ENCODE measurements at places on chromosomes 6 and 20. TPM values are rescaled to one million over a fixed set of nuclear protein-coding genes. Genes with fewer than 3 reads are reported as not detected.

DNA sequence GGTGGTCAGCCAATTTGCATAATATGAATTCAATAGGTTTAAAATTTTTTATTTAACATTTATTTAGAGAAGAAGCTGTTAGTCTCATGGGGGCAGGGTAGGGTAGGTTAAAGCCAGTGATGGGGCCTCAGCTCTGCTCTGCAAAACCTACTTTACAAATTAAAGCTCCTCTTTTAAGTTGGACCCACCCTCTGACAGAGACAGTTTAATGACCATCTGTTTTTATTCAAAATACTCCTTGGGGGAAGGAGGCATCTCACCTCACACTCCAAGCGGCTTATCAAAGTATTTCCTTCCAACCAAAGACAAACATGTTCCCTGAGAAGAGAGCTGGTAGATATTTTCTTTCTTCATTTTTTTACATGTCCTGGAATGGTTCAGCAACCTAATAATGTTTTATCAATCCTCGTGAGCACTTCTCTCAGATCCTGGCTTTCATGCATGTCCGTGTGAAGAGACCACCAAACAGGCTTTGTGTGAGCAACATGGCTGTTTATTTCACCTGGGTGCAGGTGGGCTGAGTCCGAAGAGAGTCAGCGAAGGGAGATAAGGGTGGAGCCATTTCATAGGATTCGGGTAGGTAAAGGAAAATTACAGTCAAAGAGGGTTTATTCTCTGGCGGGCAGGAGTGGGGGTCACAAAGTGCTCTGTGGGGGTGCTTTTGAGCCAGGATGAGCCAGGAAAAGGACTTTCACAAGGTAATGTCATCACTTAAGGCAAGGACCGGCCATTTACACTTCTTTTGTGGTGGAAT, 184.7 kb downstream of the GJA1 start:
- H3K4me1 ChIP-seq = no peaks in the 10 kb centered on the region
- no peak overlapping the region for H3K4me3 ChIP-seq
- H3K27ac ChIP-seq = no peak overlapping the region
- H3K36me3 ChIP-seq = no peaks in the 10 kb centered on the region
- DNase-seq = no peak
- H3K27me3 ChIP-seq = no peaks in the 10 kb centered on the region

DNA sequence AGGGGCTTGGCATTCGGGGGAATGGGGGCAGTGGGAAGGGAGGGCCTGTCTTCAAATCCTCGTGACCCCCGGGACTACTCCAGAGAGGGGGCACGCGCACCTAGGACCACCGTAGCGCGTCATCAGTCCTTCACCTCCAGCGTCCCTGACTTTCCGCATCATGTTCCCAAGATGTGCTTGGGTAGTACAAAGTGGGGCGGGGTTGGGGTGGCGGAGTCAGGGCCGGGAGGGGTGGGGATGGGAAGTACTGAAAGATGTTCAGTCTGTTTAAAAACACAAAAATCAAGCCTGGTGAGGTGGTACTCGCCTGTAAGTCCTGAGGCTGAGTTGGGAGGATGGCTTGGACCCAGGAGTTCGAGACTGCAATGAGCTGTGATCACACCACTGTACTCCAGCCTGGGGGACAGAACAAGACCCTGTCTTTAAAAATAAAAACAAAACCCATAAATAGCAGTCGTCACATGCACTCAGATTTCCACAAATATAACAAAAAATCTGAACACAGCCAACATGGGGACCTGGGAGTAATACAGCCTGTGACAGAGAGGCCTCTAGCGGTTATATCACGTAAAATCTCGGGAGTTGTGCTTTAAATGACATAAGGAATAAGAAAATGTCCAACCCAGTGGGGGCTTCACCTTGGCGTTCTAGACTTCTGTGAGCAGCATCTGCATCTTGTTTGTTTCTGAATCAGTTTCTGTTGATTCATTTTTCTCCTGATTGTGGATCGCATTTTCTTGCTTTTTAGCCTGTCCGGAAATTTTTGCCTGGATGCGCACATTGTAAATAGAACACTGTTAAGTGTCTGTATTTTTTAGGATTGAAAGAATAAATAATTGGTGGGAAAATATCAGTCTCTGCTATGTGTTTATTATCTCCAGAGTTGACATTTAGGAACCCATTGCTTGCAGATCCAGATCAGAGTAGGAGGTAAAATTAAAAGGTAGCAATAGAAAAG, 698 bp upstream of the LRP11 start:
- peak overlapping the region; percentile 91 for H3K27ac ChIP-seq
- H3K36me3 ChIP-seq = no peaks in the 10 kb centered on the region
- H3K27me3 ChIP-seq = no peaks in the 10 kb centered on the region
- peak overlapping the region; percentile 74 for H3K4me3 ChIP-seq
- DNase-seq = no peak
- H3K4me1 ChIP-seq = peaks cover 4% of the 10 kb centered on the region

- H3K36me3 ChIP-seq = no peaks in the 10 kb centered on the region
- H3K4me3 ChIP-seq = no peak overlapping the region
- H3K27me3 ChIP-seq = no peaks in the 10 kb centered on the region
- peaks cover 25% of the 10 kb centered on the region for H3K4me1 ChIP-seq
- no peak overlapping the region for H3K27ac ChIP-seq
- no peak for DNase-seq
These were observed 2.1 kb downstream of the PRSS35 start for GRCh38 chr6:83514466-83514865.

DNA sequence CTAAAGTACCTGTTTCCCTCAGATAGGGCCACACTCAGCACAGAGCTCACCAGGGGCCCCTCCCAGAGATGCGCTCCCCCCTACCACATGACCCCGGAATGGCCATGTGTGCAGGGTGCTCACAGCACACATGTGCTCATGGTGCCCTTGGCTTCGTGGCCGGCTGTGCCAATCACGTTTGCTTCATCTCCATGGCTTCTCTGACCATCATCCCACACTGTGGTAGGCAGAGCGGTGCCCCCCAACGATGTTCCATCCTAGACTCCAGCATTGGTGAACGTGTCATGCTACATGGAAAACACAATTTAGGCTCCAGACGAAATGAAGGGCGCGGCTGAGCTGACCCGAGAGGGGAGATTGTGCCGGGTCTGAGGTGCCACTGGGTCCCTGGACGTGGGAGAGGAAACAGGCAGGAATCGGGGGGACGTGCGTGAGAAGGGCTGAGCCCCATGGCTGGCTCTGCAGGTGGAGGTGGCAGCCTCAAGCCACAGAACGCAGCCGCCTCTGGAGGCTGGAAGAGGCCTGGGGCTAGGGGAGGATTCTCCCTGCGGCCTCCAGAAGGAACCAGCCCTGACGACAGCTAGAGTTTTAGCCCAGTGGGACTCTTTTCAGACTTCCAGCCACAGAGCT, 126.5 kb downstream of the DLL1 start:
- H3K27me3 ChIP-seq = no peaks in the 10 kb centered on the region
- DNase-seq = no peak
- no peak overlapping the region for H3K4me3 ChIP-seq
- no peaks in the 10 kb centered on the region for H3K36me3 ChIP-seq
- H3K27ac ChIP-seq = no peak overlapping the region
- H3K4me1 ChIP-seq = no peaks in the 10 kb centered on the region

The GPX5 gene
- not detected for total RNA-seq

GRCh38 chr6:71481011-71481410, 192.4 kb downstream of the OGFRL1 start:
- no peaks in the 10 kb centered on the region for H3K4me1 ChIP-seq
- no peaks in the 10 kb centered on the region for H3K36me3 ChIP-seq
- no peaks in the 10 kb centered on the region for H3K27me3 ChIP-seq
- DNase-seq = no peak
- H3K4me3 ChIP-seq = no peak overlapping the region
- peak overlapping the region; percentile 86 for H3K27ac ChIP-seq

GRCh38 chr20:48261398-48261910, 476.2 kb upstream of the SULF2 start:
- no peak overlapping the region for H3K4me3 ChIP-seq
- no peak for DNase-seq
- no peaks in the 10 kb centered on the region for H3K4me1 ChIP-seq
- H3K27ac ChIP-seq = no peak overlapping the region

The GPLD1 gene
- 3.6 TPM for total RNA-seq

DNA sequence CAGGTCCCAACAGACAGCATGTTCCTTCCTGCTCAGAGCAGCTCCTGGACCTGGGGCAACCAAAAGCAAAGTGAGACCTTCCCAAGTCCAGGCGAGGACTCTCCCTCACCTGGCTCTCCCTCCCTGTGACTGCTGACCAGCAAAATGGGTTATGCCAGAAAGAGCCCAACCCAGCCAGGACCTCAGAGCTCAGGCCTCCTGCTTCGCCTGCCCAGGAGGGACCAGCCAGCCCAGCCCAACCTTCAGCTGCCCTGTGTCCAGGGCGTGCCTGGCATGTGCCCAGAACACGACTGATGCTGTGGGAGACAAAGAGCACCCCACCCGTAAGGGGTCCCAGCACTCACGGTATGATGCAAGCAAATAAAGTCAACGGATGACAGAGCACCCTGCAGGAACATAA, 74.0 kb upstream of the CST7 start:
- no peaks in the 10 kb centered on the region for H3K4me1 ChIP-seq
- no peak overlapping the region for H3K27ac ChIP-seq
- DNase-seq = no peak
- no peaks in the 10 kb centered on the region for H3K36me3 ChIP-seq
- H3K4me3 ChIP-seq = no peak overlapping the region

DNA sequence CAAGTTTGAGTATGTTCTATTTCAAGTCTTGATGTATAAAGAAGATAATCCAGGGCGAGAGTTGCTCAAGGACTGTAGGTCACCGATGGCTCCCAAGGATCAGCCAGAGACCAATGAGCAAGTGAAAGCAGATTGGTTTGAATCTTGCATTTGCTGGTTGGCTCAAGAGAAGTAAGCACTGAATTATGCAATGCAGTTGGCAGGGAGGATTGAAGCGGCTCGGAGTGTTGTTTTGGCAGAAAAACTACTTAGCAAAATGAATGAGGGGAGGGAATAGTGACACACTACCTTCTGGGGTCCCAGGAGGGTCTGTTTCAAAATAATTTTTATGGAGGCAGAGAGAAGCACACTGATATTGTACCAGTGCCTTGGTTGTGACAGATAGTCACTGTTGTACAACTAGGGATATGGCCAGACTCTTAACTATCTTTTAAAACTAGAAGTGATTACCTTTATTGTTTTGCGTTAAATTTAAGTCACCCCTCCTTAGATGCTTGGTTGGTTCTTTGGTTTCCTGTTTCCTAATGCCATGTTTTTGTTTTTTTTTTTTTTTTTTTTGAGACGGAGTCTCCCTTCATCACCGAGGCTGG, 15.7 kb downstream of the SASH1 start:
- H3K36me3 ChIP-seq = no peaks in the 10 kb centered on the region
- H3K27ac ChIP-seq = peak overlapping the region; percentile 58
- H3K27me3 ChIP-seq = no peaks in the 10 kb centered on the region

- no peaks in the 10 kb centered on the region for H3K27me3 ChIP-seq
- no peak overlapping the region for H3K4me3 ChIP-seq
These were observed 6.1 kb downstream of the UBE2J1 start for GRCh38 chr6:89346433-89346832.

The TCP11 gene
- 0.84 TPM for total RNA-seq

GRCh38 chr6:108560463-108561308, at the start of gene FOXO3:
TSS of gene FOXO3 (plus strand) at chr6:108560917. CDS start at chr6:108561209, 292 bp downstream.
- peak; percentile 78 for DNase-seq
- H3K27ac ChIP-seq = peak within 1 kb of the TSS; percentile 95
- H3K4me1 ChIP-seq = peaks cover 29% of the 10 kb centered on the region
- H3K36me3 ChIP-seq = no peaks in the 10 kb centered on the region
- peak within 1 kb of the TSS; percentile 74 for H3K4me3 ChIP-seq
- no peaks in the 10 kb centered on the region for H3K27me3 ChIP-seq

The RAD21L1 gene
- not detected for total RNA-seq

The PLG gene
- total RNA-seq = not detected

The SPDEF gene
- total RNA-seq = not detected

GRCh38 chr6:16759181-16759645, 2.0 kb downstream of the ATXN1 start:
- H3K27me3 ChIP-seq = no peaks in the 10 kb centered on the region
- no peak for DNase-seq
- H3K27ac ChIP-seq = peak overlapping the region; percentile 97
- H3K4me1 ChIP-seq = peaks cover 42% of the 10 kb centered on the region
- H3K36me3 ChIP-seq = no peaks in the 10 kb centered on the region
- H3K4me3 ChIP-seq = peak overlapping the region; percentile 96

The OR2H2 gene
- not detected for total RNA-seq

GRCh38 chr6:95572098-95572497, 5.2 kb upstream of the MANEA start:
- peaks cover 34% of the 10 kb centered on the region for H3K4me1 ChIP-seq
- H3K4me3 ChIP-seq = no peak overlapping the region
- H3K27me3 ChIP-seq = no peaks in the 10 kb centered on the region

- H3K4me3 ChIP-seq = no peak overlapping the region
- H3K27ac ChIP-seq = no peak overlapping the region
- no peak for DNase-seq
- no peaks in the 10 kb centered on the region for H3K4me1 ChIP-seq
- H3K27me3 ChIP-seq = no peaks in the 10 kb centered on the region
These were observed 37.5 kb upstream of the HAO1 start for GRCh38 chr20:7977709-7978108.

GRCh38 chr6:15763364-15763763, 100.5 kb upstream of the DTNBP1 start:
- no peaks in the 10 kb centered on the region for H3K4me1 ChIP-seq
- no peak overlapping the region for H3K27ac ChIP-seq
- H3K4me3 ChIP-seq = no peak overlapping the region
- no peaks in the 10 kb centered on the region for H3K27me3 ChIP-seq

DNA sequence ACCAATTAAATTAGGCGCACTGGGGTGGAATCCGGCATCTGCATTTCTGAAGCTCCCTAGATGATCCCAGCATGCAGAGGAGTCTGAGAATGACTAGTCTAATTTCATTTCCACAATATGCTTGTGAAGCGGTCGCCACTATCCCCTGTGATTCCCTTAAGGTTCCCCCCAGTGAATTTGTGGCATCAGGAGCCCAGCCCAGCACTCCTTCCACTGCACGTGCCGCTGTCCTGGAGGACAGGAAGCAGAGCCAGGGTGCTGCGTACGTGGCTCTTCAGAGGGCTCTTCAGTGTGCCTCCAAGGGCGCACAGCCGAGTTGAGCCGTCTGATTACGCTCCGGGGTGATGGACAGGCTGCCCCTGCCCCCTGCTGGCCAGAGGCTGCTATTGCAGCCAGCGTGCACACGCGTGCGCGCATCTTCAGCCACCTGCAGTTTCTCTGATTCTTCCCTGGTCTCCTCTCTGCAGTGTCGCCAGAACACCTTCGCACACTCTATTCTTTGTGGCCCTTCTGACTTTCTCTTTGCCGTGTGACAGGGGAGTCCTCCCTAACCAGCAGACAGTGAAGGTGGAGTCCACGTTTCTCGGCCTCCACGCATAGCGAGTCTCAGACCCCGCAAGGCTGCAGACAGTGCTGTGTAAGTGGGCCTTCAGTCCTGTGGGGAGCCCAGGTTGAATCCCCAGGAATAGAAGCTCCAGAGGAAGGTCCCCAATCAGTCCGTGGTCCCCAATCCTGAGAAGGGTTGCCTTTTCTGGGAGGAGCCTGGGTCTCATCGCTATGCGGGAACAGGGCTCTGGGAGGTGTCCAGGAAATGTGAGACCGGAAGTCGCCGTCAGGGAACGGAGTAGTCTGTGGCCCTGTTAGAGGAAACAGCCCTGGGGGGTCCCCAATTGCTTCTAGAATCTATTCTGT, 16.5 kb upstream of the NCR2 start:
- H3K27ac ChIP-seq = no peak overlapping the region
- peaks cover 5% of the 10 kb centered on the region for H3K4me1 ChIP-seq
- peak; percentile 52 for DNase-seq
- peak overlapping the region; percentile 13 for H3K4me3 ChIP-seq
- no peaks in the 10 kb centered on the region for H3K27me3 ChIP-seq
- H3K36me3 ChIP-seq = no peaks in the 10 kb centered on the region

The GPR6 gene
- not detected for total RNA-seq

GRCh38 chr6:107116931-107117330, 1.6 kb upstream of the BEND3 start:
- no peak for DNase-seq
- peaks cover 11% of the 10 kb centered on the region for H3K4me1 ChIP-seq
- no peaks in the 10 kb centered on the region for H3K36me3 ChIP-seq

The TULP4 gene
- 109 TPM for total RNA-seq

The LAMA2 gene
- total RNA-seq = 339 TPM
